Activated CD4-positive, alpha-beta memory T cell treated with anti-CD3 and anti-CD28 coated beads for 36 hours (primary cell): ENCODE measurements at places on chromosomes 6 and 20. TPM values are rescaled to one million over a fixed set of nuclear protein-coding genes. Genes with fewer than 3 reads are reported as not detected.

- H3K27me3 ChIP-seq: no peaks in the 10 kb centered on the region
- no peak for DNase-seq
- no peaks in the 10 kb centered on the region for H3K4me1 ChIP-seq
- peaks cover 9% of the 10 kb centered on the region for H3K36me3 ChIP-seq
- H3K27ac ChIP-seq: no peak overlapping the region
Observed at GRCh38 chr6:24536466-24536865, 41.7 kb downstream of the ALDH5A1 start.

Gene MYLIP
- total RNA-seq: 11.4 TPM

Gene VARS2
- total RNA-seq: 56.9 TPM

Gene THBS2
- total RNA-seq: not detected
